Left renal cortex interstitium (tissue), 4 donors: ENCODE measurements at places on chromosomes 4 and X. TPM values are rescaled to one million over a fixed set of nuclear protein-coding genes. Genes with fewer than 3 reads are reported as not detected.

YIPF6 gene
- 46.6 TPM for polyA plus RNA-seq

AFAP1 gene
- 24.7 TPM for polyA plus RNA-seq

ODAM gene
- 1.1 TPM for polyA plus RNA-seq

MAB21L2 gene
- polyA plus RNA-seq: not detected

ABLIM2 gene
- polyA plus RNA-seq: 8.4 TPM

GIMD1 gene
- 0.11 TPM for polyA plus RNA-seq

AR gene
- polyA plus RNA-seq: 2.5 TPM

CDX4 gene
- not detected for polyA plus RNA-seq

RBM41 gene
- 18.6 TPM for polyA plus RNA-seq

ELF4 gene
- 11.0 TPM for polyA plus RNA-seq

PTTG2 gene
- polyA plus RNA-seq: not detected

GAGE10 gene
- not detected for polyA plus RNA-seq

SCML1 gene
- 19.6 TPM for polyA plus RNA-seq

GAGE1 gene
- 0.03 TPM for polyA plus RNA-seq

USP51 gene
- 12.3 TPM for polyA plus RNA-seq

PF4V1 gene
- 0.35 TPM for polyA plus RNA-seq

SULT1B1 gene
- 0.72 TPM for polyA plus RNA-seq

SPANXB1 gene
- not detected for polyA plus RNA-seq

LRCH2 gene
- 12.4 TPM for polyA plus RNA-seq

GRIA2 gene
- 0.87 TPM for polyA plus RNA-seq

PRICKLE3 gene
- 6.5 TPM for polyA plus RNA-seq

PRKG2 gene
- polyA plus RNA-seq: 0.79 TPM

KLKB1 gene
- polyA plus RNA-seq: 1.0 TPM

DMP1 gene
- 0.09 TPM for polyA plus RNA-seq

ADRA2C gene
- polyA plus RNA-seq: 16.2 TPM

BCAP31 gene
- 184 TPM for polyA plus RNA-seq

SOWAHD gene
- 0.40 TPM for polyA plus RNA-seq
